ENCODE measurements at places on chromosomes 2 and 18. TPM values are rescaled to one million over a fixed set of nuclear protein-coding genes. Genes with fewer than 3 reads are reported as not detected.

GRCh38 chr2:66235428-66235827 lies 199.5 kb upstream of the MEIS1 start:
- DNase-seq, result no peak

GRCh38 chr2:124575497-124575896 lies 550.4 kb downstream of the CNTNAP5 start:
- DNase-seq, result no peak

- DNase-seq, result no peak
Observed at GRCh38 chr18:47203626-47204464, 27.7 kb upstream of the IER3IP1 start.

- peak; percentile 15 for DNase-seq
Observed at GRCh38 chr2:111161971-111162370, 41.3 kb downstream of the BCL2L11 start.

DNA sequence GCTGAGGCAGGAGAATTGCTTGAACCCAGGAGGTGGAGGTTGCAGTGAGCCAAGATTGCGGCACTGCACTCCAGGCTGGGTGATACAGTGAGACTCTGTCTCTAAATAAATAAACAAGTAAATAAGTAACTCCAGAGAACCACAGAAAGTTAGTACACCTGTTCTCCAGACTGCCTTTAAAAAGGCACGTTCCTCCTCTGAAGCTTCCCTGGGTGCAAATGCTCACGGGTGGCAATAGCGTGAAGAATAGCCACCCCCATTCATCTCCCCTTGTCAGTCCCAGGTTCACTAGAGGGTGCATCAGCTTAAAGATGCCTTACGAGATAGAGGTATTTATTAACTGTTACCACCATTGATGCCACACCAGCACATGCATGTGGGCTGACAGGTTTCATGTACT lies 64.3 kb upstream of the RTN4 start:
- no peak for DNase-seq

DNA sequence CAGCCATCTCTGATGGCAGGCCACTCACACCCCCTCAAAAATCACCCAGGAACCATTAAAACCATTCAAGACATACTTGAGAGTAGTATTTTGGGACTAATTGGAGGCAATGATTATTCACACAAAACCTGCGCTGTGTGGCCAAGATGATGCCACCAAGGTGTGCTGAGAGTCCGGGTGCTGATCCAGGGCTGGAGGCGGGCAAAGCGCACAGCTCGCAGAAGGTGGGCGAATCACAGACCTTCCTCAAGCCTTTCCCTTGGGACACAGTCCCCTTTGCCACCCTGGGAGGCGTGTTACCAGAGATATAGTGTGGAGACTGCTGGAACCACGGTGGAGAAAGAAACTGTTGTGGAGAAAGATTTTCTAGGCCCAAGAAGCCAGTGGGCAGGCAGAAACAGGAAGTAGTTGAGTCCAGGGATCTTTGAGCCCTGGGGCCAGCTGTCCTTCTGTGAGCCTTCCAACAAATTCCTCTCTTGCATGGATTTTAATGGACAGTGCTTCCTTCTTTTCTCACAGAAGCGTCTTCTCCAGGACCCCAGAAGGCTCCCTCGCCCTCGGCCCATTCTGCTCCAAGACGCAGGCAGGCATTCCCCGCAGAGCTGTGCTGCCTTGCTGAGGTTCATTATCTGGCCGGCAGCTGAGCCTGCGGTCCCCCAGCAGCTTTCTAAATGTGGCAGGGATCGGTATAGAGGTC lies 8.0 kb downstream of the COPS9 start:
- no peak for DNase-seq

DNA sequence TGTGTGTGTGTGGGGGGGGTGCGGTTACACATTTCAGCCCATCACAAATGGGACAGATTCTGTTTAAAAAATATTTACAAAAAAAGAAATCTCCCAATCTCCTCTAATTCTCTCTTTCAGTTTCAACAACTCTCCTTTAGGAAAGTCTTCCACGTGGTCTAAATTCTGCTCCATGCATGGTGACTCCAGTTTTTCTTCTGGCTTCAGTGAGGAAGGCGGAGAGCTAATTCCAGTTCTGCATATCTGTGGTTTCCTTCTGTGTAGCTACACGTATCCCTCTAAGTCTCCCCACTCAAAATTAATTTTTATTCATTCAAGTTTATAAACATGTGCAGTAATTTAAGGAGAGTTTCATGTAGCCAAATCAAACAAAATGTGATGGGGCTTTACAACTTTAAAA lies 111.6 kb downstream of the SLC4A3 start:
- DNase-seq, result no peak

- DNase-seq, result peak; percentile 44
Observed at GRCh38 chr2:68753318-68753717, 18.7 kb downstream of the ARHGAP25 start.

LMAN1 gene
- total RNA-seq, result 69.5 TPM

AQP12A gene
- not detected for total RNA-seq

TCF23 gene
- not detected for total RNA-seq

BOK gene
- total RNA-seq, result not detected

NGEF gene
- total RNA-seq, result not detected

WDR12 gene
- 81.7 TPM for total RNA-seq

GPAT2 gene
- total RNA-seq, result 19.6 TPM

EFR3B gene
- 0.61 TPM for total RNA-seq
